OCI-M1 (cell line): ENCODE measurements at places on chromosomes 4 and X.

DNA sequence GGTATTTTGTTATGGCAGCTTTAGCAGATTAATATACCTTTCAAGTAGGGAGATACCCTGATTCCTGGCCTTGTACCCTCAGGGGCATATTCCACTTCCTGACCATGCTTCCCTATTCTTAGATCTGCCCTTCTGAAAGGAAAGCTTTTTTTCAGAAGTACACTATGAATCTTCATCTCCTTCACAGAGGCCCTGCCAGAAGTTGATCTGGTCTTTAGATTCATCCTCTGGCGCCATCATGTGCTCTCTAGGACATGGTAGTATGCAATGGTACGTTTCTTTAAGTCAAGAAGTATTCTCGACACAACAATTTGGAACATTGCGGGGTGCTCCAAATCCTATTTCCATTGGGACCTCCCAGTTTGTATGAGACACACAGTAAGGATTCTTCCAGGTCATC is 39.6 kb upstream of the DIPK2B start:
- peak; percentile 21 for DNase-seq

DNA sequence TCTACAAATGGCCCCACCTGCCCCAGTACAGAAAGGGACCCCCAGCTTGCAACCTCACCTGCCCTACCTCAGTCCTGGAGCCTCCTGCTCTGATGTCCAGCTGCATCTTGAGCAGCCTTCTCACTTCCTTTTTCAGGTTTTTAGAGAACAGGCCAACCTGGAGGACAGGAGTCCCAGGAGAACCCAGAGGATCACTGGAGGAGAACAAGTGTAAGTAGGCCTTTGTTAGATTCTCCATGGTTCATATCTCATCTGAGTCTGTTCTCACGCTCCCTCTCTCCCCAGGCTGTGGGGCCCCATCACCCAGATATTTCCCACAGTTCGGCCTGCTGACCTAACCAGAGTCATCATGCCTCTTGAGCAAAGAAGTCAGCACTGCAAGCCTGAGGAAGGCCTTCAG is 3.6 kb downstream of the MAGEA11 start:
- DNase-seq = no peak

DNA sequence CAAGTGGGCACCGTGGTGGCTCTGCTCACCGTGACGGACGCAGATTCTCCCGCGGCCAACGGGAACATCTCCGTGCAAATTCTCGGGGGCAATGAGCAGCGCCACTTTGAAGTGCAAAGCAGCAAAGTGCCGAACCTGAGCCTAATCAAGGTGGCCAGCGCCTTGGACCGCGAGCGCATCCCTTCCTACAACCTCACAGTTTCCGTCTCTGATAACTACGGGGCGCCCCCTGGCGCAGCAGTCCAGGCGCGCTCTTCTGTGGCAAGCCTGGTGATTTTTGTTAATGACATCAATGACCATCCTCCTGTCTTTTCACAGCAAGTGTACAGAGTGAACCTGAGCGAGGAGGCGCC is 2.7 kb downstream of the FAT4 start:
- DNase-seq = peak; percentile 13

DNA sequence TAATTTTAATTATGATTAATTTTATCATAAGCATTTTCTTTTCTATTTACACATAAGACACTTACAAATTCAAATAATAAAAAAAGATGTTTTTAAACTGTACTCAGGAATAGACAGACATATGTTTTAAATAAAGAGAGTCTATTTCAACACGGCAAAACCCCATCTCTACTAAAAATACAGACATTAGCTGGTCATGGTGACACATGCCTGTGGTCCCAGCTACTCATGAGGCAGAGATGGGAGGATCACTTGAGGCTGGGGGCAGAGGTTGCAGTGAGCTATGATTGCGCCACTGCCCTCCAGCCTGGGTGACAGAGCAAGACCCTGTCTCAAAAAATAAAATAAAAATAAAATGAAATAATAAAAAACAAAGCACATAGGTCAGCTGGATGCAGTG is 14.8 kb downstream of the FAM9B start:
- no peak for DNase-seq

GRCh38 chr4:136281889-136282288 is 1250.4 kb downstream of the PCDH18 start:
- DNase-seq = no peak
